Sciatic nerve (tissue), 2 donors: ENCODE measurements at places on chromosomes 5 and 9. TPM values are rescaled to one million over a fixed set of nuclear protein-coding genes. Genes with fewer than 3 reads are reported as not detected.

- DNase-seq, result no peak
Observed at GRCh38 chr5:175448276-175448675, 4.3 kb upstream of the DRD1 start.

DNA sequence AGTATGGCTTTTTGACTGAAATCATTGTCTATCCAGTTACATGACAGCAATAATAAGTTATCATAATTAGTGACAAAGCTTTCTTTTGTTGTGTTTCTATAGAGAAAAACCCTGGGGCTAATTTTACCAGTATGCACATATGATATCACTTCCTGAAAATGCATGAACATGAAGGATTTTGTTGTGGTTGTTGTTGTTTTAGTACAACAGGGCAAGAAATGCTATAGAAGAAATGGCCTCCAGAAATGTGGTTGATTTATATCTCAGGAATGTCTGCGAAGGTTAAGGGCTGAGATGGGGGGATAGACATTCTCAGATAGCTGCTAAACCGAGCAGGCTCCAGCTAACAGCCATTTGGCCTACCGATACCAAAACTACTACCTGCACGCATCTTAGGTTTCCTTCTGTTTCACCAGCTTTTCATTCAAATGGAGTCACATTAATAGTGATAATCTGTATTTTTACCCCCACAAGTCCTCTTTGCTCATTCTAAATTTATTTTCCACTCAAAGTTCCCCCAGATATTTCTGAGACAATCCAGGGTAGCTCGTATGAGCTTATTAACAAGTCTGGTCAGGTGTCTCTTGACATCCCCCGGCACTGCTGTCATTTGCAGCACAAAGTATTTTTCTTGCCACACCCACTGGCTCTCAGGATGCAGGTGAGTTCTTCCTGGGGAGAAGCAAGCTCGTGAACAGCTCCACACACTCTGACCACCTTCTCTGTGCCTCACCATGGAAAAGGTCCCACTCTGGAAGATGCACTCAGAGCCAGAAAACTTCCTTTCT is 232.4 kb upstream of the GAS1 start:
- no peak for DNase-seq

- DNase-seq, result no peak
Observed at GRCh38 chr5:60287174-60287771, 393.7 kb upstream of the PDE4D start.

DNA sequence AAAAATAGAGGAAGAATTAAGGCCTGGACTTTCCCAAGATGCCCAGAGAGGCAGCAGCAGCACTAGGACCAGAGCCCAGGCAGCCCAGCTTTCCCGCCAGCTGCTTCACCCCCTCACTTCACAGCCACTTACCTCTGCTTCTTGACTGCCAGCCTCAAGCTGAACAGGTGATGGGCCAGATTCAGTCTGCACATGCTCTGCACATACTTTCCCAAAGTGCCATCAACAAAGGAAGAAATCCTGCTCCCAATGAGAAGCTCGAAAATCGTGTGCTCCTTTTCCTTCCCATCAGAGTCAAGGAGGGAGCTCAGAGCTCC is 4.1 kb upstream of the SLC25A48 start:
- no peak for DNase-seq

DNA sequence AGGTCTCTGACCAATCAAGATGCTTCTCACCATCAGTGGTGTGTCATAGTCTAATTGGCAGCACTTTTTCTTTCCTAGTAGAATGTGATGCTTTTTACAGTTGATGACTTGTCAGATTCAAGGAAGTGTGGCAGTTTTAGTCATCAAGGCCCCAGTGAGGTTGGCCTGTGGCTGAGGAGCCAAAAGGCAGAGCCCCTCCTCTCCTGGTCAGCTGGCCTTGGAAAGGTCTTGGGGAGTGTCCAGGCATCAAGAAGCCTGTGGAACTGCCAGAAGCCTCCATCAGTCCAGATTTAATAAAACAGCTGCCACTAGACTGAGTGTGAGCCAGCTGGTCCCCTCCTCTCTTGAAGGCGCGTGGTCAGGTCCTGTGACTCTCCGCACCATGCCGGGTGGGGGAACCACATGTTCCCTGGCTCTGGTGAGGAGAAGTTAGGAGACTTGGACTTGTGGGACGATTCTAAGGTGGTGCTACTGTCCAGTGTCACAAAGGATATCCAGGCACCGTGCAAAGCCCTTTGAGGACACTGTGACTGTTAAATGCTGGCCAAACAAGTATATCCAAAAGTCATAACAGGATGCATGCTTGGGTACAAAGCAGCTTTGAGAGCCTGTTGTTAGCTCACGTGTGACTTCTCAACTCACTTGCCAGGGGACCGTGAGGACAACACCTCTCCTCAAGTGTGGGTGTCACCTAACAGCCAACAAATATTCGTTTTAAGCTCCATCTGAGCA is 6.1 kb upstream of the ANGPTL2 start:
- peak; percentile 69 for DNase-seq

DNA sequence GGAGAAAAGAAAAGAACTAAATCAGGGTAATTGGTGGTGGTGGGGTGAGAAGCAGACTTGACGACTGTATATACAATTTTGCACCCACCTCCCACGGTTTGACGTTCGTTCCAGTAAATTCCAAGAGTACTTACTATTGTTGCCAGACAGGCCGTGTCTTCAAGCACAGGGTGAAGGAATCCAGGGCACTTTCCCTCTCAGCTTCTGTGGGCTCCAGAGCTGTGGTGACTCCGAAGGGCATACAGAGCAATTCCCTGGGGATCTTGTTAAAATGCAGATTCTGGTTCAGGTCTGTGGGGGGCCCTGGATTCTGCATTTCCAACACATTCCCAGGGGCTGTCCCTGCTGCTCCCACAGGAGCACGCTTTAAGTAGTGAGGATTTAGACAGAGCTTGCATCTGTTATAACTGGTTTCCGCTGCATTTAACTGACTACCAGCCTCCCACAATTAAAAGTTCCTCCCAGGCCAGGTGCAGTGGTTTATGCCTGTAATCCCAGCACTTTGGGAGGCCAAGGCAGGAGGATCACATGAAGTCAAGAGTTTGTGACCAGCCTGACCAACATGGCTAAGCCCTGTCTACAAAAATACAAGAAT is 49.3 kb upstream of the FANCC start:
- no peak for DNase-seq

HACD4 gene
- total RNA-seq, result 6.4 TPM

DNA sequence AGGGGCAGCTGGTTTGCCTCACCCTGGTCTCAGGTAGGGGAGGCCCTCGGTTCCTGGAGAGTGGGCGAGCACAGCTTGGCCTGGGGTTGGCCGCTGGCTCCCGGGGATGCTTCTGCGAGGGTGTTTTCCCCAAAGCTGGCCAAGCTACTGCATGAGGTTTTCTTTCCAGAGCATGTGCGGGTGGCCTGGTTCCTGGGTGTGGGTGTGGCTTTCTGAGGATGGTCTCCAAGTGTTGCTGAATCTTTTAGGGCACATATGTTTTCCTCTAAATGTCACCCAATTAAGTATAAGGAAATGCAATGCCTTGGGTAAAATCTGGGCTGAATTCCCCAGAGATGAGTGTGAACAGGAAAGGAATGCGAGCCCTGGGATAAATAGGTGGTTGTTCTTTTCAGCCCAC is 115.8 kb upstream of the ICE1 start:
- DNase-seq, result no peak

- DNase-seq, result no peak
Observed at GRCh38 chr5:39411985-39412384, 12.8 kb downstream of the DAB2 start.

C9 gene
- total RNA-seq, result not detected

DNA sequence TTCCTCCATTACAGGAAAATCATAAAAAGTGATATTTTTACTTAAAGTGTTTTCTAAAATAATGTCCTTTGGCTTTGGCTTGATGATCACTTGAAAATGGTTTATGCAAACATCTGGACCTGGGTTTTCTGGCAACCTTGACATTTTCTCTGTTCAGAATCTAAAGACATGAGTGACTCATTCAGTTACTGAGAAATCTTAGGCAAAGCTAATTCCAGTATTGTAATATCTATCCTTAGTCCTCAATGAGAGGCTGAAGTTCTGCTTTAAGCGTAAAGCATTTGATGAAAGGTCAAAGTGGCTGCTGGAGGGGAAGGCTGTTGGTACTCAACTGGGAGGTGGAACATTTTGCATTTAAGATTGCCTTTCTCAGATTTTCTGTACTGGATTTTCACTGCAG is 2.3 kb downstream of the MAN2A1 start:
- no peak for DNase-seq

TXNDC8 gene
- not detected for total RNA-seq

CYLC2 gene
- not detected for total RNA-seq

SLC4A9 gene
- total RNA-seq, result 0.18 TPM

DNA sequence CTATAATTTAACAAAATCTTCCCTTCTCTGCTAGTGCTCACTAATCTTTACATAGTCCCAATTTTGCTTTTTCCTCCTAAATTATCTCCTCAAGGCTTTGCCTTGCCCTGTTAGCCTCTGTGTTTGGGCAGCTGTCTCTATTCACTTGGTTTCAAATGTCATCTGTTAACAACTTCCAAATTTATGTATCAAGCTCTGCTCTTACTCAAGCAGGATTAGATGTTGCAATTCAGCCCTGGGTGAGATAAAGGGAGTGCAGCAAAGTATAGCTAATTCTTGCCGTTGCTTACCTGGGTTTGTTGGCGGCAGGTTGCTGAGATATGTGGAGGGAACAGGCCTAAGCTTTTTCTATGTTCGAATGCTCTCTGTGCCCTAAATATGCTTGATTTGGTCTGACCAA is 483.8 kb downstream of the DMAC1 start:
- no peak for DNase-seq

FUBP3 gene
- 53.8 TPM for total RNA-seq

GMCL2 gene
- total RNA-seq, result not detected

GRCh38 chr5:14659821-14660607 is 4.5 kb upstream of the OTULIN start:
- no peak for DNase-seq

DNA sequence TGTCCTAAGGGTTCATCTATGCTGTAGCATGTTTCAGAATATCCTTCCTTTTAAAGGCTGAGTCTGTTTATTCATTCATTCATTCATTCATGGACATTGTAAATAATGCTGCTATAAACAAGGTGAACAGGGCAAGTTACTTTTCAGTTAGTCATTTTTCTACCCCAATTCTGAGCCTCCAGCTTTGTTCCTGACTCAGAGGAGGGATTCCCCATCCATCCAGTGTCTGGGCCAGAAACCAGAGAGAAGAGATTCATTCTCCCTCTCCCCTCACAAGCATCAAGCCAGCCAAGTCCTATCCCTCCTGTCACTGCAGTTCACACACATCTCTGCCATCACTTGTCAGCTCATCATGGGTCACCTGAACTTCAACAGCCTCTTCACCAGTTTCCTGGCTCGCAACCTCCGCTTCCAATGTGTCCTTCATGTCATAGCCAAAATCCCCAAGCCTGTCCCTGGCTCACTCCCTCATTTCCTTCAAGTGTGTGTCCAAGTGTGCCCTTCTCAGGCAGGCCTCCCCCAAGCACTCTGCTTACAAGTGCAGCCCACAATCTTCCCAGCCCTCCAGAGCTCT is 203.0 kb downstream of the TTLL11 start:
- DNase-seq, result no peak

GRCh38 chr9:107942856-107943255 is 453.3 kb upstream of the KLF4 start:
- no peak for DNase-seq

ANKRD33B gene
- total RNA-seq, result 22.6 TPM

DNA sequence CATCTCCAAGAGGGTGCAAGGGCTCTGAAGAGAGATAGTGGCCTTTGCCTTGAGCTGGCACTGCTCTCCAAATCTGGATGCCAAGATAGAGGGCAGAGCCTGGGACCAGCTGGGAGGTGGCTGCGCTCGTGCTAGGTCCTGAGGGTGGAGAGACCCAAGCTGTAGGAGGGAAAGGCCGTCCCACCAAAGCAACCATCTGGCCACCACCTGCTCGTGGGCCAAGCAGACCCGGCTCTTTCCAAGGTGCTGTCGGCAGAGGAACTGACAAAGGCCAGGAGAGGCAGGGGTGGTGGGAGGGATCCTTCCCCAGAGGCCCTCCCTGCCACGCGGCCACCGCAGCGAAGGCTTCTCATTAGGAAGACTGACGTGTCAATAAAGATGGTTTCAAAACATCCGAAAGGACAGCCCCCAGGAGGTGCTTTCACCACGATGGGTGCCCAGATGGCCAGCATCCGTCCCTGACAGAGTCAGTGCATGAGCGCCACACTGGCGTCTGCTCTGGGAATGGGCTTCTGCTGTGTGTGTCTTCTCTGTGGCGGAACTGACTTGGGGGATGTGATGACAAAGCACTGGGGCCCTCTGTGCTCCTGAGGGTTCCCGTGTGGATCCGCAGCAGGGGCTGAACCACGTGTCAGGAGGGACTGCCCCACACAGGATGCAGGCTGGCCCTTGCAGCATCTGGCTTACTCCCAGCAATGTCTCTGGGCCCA is 213.5 kb downstream of the FANCC start:
- DNase-seq, result no peak

DNA sequence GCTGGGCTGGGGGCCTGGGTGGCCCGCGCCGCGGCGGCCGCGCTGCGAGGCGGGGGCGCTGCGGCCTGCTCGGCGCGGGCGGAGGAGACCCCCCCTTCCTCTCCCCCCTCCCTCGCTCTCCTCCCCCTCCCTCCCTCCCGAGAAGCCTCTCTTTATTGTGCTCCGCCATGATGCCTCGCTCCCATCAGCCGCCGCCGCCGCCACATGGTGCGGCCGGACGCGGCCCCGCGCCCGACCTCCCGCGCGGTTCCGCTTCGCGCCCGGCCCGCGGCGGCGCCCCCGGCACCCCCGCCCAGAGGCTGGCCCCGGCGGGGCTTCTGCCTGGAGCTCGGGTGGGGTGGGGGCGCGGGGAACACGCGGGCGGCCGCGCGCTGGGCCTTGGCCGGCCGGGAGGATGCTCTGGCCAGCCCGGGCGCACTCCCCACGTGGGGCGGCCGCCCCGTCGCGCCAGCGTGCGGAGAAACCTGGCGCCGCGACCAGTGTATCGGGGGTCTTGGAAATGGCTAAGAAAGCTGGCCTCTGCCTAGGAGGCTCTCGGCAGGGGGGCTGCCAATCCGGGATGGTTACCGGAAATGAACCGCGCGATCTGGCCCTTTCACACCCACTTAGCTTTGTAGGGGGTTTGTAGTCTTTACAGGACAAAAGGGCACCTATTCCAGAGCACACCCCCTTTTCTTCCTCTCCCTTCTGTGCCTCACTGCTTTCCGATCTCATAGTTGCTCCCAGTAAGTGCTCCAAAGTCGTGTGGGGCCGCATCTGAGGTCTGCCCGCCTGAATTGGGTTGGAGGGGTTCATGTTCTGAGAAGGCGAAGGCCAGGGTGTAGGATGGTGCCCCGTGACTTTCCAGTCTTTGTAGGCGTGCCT is 1.0 kb downstream of the SET start:
- no peak for DNase-seq

DNA sequence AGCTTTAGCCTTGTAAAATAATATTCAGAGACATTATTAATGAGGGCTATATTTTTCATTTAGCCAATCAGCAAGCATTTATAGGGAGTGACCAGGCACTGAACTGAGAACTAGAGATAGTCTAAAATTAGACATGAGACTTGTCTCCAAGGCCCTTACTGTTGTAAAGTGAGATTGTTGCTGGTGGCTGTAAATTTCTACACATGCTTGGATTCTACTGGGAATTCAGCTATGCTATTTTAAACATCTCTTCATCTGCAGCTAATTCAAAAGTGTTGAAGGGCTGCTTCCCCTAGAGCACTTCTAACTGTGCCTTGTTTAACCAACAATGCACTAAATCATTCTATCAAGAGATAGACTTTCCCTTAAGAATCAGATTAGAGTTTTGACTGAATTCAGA is 67.4 kb downstream of the CHSY3 start:
- no peak for DNase-seq

PCDHGB6 gene
- 12.4 TPM for total RNA-seq

- DNase-seq, result no peak
Observed at GRCh38 chr5:160011471-160011870, 2.5 kb downstream of the TTC1 start.
